ENCODE measurements at places on chromosomes 3 and 15.
A peak's percentile ranks its signal among the peaks of the same experiment; 100 is the strongest.

DNA sequence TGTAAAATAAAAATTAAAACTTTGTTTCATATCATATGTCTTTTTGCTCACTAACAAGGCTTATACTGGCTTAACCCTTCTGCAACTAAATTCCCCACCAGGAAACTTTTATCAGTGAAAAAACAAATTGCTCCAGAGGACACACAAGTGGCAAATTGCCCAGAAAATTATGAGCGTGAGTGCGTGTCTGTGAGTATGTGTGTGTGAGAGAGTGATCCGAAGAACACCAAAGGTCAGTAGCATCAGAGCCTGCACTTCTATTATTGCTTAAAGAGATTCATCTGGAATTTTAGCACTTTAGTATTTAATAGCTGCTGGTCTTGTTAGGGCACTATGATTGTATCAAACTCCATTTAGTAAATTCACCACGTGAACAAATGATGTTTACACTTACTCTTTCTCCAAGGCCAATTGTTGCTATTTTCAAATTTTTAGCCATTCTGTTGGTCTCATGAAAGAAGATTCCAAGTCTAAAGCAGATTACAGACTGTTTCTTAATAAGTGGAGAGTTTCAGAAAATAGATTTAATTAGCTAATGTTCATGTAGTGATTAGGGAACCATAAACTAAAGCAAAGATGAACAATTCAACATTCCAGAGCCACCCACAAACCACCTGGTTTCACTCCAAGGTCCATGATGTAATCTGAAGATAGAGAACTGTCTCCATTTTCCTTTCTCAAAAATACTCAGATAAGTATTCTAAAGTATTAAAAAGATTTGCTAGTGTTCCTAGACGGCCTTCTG is 91.1 kb upstream of the IL12A start:
- DNase-seq, result no peak

DNA sequence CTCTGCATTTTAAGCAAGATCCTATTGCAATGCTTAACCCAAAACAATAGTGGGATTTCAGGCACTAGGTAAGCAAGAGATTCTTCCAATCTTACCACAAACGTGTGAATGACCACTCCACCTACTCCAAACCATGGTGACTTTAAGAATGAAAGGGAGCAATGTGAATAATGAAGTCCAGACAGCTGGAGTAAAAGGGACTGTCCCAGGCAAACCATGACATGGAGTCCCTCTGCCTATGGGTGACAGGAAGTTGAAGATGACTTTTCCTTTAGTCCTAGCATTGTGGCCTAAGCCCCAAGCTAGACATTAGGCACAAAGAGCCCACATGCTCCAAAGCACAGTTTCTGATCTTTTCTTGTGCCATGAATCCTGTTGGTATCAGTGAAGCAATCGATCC is 179.0 kb downstream of the SHQ1 start:
- DNase-seq, result no peak

DNA sequence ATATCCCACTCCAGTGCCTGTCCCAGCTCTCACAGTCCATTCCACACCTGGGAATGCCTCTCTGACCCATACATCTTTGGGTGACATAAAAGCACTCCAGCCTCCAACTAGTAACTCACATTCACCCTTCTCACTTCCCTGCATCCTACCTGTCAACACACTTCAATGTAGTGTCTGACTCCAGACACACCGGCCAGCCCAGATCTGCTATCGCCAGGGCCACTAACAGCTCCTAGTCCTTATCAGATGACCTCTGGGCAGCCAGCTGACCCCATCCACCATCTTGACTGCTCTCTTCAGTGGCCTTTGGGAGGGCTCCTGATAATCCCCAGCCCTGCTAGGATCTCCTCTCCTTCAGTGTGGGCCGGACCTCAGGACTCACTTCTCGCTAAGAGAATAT is 2.9 kb upstream of the MCM2 start:
- no peak for DNase-seq

DNA sequence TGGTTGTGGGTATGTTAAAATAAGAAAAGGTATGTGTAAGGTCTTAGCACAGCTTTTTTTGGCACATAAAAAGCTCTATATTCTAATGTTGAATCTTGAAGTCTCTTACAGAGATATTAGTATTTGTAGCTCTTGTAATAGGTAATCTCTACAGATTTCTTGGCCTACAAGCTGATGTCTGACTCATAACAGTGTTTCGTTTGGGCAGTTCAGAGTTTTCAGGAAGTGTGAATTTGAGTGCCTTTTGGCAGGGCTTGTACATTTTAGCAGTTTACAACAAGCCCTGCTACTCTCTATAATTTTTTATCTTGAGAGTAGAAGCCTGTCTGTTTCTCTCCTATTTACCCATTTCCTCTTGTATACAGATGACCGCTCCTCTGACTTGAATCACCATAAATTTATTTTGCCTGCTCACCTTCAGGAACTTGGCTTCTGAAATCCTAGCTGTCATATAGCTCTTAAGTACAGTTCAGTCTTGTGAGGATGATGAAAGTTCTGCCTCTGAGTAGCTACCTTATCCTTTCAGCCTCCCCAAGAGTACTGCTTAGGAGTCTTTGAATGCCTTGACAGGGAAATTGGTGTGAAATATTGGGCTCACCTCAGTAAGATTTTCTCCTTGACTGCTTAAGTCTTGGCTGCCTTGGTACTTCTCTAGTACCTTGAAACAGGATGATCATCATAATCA is 419.9 kb upstream of the RARB start:
- no peak for DNase-seq

DNA sequence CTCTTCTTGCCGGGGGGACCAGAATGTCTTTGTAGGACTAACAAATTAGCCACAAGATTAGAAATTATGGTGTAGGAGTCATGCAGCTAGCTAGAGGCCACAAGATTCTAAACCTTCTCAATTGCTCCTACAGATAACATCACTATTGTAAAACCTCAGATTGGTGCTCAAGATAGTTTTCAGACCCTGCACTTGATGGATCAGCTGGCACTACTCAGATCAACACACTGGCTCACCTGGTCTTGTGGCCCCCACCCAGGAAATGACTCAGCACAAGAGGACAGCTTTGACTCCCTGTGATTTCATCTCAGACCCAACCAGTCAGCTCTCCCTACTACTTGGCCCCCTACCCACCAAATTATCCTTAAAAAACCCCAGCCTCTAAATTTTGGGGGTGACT is 124.1 kb upstream of the RASGRP1 start:
- peak; percentile 87 for DNase-seq

DNA sequence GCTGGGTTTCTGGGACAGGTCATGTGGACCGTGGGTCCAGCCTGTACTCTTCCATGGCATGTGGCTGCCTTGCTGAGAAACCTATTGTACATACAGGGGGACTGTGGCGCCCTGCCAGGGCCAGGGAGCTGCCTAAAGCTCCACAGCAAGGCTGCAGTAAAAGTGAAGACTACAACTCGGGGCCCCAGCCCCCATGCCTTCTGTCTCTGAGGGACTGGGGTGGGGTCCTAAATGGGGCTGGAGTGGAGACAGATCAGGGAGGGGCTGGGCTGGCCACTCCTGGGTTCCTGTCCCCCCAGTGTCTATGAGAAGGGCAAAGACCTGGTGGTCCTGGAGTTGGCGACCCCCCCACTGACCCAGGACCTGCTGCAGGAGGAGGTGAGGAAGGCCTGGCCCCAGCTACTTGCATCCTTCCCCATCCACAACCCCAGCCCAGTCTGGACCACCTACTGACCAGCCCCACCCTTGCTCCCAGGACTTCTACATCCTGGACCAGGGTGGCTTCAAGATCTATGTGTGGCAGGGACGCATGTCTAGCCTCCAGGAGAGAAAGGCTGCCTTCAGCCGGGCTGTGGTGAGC is 7.3 kb downstream of the VILL start:
- no peak for DNase-seq

GRCh38 chr3:5110337-5110736 is 11.8 kb upstream of the ARL8B start:
- DNase-seq, result no peak

GRCh38 chr3:45572755-45573154 is 21.8 kb upstream of the LIMD1 start:
- DNase-seq, result no peak

- DNase-seq, result peak; percentile 23
Measured at GRCh38 chr3:42345811-42346210, 64.6 kb downstream of the LYZL4 start.

GRCh38 chr3:180749796-180750195 is 70.5 kb upstream of the CCDC39 start:
- no peak for DNase-seq

DNA sequence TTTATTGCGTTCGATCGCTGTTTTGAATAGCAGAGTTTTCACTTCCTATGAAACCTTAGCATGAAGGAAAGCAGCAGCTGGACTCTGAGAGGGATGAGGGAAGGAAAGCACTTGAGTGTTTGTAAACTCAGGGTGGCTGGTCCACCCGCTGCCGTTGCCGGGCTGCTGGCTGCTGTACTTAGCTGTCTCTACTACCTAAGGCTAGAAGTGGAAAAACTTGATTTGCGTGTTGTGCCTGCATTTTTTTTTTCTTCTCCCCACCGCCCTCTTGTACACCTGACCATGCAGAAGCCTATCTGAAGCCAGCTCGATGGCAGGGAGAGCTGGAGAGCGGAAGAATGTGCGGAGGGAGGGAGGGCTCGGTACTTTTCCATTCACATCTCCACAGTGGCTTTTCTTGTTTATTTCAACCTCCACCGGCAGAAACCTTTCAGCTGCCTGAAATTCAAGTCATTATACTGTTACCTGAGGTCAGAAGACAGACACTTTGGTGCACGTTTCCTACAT is 4.8 kb upstream of the BCL6 start:
- no peak for DNase-seq

GRCh38 chr15:74294010-74294409 is 57.9 kb downstream of the CCDC33 start:
- DNase-seq, result no peak

- no peak for DNase-seq
Measured at GRCh38 chr3:23952646-23953045, 7.6 kb downstream of the NR1D2 start.

- no peak for DNase-seq
Measured at GRCh38 chr15:41951571-41951970, 20.8 kb downstream of the EHD4 start.

- DNase-seq, result no peak
Measured at GRCh38 chr15:66496951-66497501, 536 bp downstream of the SNAPC5 start.

GRCh38 chr15:69973102-69973714 is 124.5 kb downstream of the TLE3 start:
- DNase-seq, result peak; percentile 69

DNA sequence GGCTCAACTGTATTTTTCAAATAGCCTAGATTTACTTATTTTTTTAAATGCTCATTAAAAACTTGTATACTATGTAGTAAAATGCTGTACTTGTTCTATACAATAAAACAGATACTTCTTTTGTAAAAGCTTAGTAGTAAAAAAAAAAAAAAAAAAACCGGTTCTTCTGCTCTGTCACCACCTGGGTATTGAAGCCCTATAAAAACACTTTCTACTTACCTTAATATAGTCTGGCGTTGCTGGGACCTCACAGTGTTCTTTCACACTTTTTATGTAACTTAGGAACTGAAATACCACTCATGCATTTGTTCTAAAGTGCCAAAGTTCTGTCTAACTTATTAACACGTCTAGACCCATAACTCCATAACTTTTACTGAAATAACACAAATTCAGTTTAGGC is 61.4 kb downstream of the TASOR start:
- DNase-seq, result no peak

DNA sequence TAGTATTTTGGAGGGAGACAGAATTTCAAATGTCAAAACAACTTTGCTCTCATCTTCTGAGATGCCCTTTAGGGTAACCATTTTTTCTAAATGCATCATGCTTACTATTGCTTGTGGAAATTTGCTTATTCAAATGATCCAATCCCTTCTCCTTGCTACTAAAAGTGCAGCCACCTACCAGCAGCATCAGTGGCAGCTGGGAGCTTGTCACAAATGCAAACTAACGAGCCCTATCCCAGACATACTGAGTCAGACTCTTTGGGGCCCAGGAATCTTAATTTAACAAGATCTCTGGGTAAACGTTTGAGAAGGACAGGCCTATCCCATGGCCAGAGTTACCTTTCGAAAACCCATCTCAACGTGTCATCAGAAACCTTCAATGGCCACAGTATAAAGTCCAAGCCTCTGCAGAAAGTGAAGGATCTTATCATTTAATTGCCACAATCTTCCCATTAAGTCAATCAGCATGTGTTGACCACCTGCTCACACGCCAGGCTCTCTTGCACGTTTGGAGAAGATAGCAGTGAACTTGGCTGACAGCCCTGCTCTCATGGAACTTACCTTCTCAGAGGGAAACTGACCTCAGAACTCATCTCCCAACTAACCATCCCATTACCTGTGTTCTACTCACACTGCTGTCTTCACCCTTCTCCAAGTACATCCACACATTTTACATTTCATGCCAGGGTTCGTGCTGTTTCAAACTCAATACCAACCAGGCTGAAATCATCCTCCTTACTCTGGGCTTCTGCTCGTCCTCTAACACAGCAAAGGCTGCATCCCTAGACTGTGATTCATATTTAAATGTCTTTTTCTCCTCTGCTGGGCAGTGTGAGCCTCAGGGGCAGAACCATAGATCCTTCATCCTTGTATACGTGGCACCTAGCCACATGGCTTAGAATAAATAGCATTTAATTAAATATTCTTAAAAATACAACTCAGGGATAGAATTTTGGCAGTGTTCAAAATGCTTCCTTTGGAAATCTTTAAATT is 24.8 kb upstream of the VGLL4 start:
- DNase-seq, result no peak

GRCh38 chr3:175861916-175862315 is 1002.8 kb downstream of the NAALADL2 start:
- DNase-seq, result no peak

DNA sequence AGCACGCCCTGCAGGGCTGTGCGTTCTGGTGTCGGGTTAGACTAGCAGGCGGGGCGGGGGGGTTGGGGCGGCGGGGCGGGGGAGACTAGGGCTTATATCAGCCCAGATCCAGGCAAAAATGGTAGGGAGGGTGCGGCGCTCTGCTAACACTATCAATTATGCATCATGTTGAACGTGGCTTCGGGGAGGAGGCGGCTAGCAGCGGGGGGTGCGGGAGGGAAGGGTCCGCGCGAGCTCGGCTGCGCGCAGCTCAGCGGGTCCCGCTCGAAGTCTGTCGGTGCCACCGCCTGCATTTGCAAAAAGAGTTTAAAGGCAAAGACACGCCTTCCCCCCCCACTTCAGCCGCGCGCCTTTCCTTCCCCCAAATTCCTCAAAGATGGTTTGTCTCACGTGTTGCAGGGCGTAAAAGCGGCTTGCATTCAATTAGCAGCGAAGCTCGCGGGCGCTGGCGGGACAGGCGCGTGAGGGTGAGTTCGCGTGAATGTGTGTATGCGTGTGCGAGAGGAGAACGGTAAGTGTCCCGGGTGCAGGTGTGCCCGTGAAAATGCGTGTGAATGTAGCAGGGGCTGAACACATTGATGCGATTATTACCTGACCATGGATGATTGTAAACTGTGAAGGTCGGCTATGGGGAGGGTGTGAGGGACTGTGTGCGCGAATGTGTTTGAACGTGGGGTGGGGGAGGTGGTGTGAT is at the start of gene ISLR2:
Gene ISLR2, plus strand, starts transcription at position 432 of the 694 bp plus-strand sequence. CDS start 2,169 bp downstream, outside the sequence.
- DNase-seq, result no peak

- DNase-seq, result no peak
Measured at GRCh38 chr3:42302924-42303634, 37.1 kb upstream of the CCK start.

- DNase-seq, result no peak
Measured at GRCh38 chr15:62933386-62933785, 109.2 kb upstream of the TPM1 start.
